ENCODE measurements at places on chromosomes 2 and 18. TPM values are rescaled to one million over a fixed set of nuclear protein-coding genes. Genes with fewer than 3 reads are reported as not detected.

DNA sequence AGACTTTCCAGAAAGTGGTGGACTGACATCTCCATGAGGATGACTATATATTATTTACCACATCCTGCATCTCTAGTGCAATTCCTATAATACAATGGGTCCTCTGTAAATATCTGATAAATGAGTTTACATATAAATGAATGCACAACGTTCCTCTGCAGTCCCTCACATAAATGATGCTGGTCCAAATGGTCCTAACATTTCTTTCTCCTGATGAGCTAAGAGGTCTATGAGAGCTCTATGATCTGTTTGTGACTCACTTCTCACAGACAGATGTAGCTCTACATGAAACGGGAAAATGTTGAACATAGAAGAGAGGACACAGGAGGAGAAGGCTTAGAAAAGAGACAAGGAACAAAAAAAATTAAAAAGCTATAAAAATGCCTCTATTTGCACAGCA is 201.2 kb upstream of the PIK3C3 start:
- DNase-seq: no peak
- no peaks in the 10 kb centered on the region for H3K36me3 ChIP-seq
- no peak overlapping the region for H3K27ac ChIP-seq
- no peaks in the 10 kb centered on the region for H3K4me1 ChIP-seq
- no peak overlapping the region for H3K4me3 ChIP-seq

GRCh38 chr2:239285071-239285931 is 115.5 kb downstream of the HDAC4 start:
- DNase-seq: no peak
- no peak overlapping the region for H3K27ac ChIP-seq
- H3K4me1 ChIP-seq: peaks cover 29% of the 10 kb centered on the region

- peaks cover 16% of the 10 kb centered on the region for H3K4me1 ChIP-seq
- H3K4me3 ChIP-seq: peak overlapping the region; percentile 70
- no peak for DNase-seq
- no peaks in the 10 kb centered on the region for H3K36me3 ChIP-seq
- H3K27ac ChIP-seq: peak overlapping the region; percentile 93
Measured at GRCh38 chr2:44167311-44167907, 1.3 kb upstream of the PPM1B start.

GRCh38 chr18:48675352-48675761 is 136.5 kb downstream of the CTIF start:
- peaks cover 42% of the 10 kb centered on the region for H3K4me1 ChIP-seq
- peaks cover 10% of the 10 kb centered on the region for H3K36me3 ChIP-seq
- no peak overlapping the region for H3K27ac ChIP-seq
- H3K4me3 ChIP-seq: no peak overlapping the region

The KCNG2 gene
- not detected for total RNA-seq

DNA sequence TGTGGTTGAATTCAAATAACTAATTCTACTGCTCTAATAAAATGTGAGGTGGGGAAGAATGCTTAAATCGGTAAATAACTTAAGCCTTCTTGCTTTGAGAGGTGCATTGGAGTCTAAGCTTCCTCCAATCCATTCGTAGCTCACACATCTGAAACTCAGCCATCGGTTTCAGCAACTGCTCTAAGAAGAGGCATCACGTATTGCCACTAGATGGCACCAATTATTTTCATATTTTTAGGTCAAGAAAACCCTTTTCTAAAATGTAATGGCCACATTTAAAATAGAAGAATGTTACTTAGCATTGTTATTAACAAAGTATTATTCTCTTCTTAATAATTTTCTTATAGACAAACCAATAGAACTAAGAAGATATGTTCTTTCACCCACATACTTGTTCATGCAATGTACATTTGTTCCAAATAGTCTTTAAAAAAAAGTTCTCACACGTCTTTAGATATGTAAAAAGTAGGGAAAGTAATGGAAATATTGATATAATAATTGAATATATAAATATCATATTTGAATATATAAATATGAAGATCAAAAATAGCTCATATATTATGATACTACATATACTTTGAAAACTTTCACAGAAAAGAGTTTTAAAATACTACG is 229.8 kb downstream of the CCDC178 start:
- no peak overlapping the region for H3K27ac ChIP-seq
- no peaks in the 10 kb centered on the region for H3K4me1 ChIP-seq
- H3K4me3 ChIP-seq: no peak overlapping the region
- no peaks in the 10 kb centered on the region for H3K36me3 ChIP-seq
- no peaks in the 10 kb centered on the region for H3K27me3 ChIP-seq

- no peak overlapping the region for H3K27ac ChIP-seq
- no peak overlapping the region for H3K4me3 ChIP-seq
- H3K4me1 ChIP-seq: no peaks in the 10 kb centered on the region
- no peak for DNase-seq
Measured at GRCh38 chr18:44130376-44130942, 550.2 kb upstream of the SETBP1 start.

DNA sequence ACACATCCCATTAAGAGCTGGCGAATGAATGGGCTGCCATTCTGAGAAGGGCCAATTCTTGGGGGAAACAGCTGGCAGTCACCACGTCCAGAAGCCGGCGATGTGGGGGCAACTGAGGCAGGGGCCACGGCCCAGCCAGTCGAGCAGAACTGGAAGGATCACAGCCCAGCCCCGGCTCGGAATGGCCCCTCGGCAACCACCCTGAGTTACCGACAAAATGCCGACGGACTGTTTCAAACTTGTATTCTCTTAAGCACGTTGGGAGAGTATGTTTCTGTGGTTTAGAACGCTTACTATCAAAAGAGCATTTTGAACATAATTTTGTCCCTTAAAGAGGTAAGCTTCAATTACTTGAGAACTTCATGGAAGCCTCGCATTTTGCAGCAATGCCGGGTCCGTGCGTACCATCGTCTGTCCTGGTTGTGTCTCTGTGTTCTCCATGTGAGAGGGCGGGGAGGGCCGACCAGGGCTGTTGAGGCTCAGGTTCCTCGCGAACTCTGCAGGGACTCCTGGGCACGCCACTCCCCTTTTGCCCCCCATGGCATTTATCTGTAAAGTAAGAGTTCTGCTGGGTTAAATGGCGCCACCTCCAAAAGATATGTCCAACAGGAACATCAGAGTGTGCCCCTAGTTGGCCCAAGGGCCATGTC is 155.9 kb downstream of the TWIST2 start:
- no peaks in the 10 kb centered on the region for H3K36me3 ChIP-seq
- H3K27ac ChIP-seq: no peak overlapping the region
- no peak for DNase-seq

The DGUOK gene
- total RNA-seq: 36.2 TPM

The FER1L5 gene
- not detected for total RNA-seq

DNA sequence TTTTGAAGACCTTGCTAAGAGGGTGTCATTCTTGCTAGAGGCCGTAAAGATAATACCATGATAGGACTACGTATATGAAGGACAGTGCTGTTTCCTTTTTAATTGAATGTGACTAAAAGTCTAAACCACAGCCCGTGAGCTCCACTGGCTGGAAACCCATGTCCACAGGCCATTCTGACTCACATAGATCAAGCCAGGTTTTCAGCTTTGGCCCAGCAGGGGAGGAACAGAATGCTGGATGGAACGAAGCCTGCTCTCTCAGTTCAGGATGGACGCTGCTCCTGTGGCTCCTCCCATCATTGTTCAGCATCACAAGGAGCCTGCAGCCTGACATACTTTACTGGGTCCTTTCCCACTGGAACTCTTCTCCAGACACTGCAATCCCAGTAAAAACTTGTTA is 47.6 kb downstream of the ALPK2 start:
- no peaks in the 10 kb centered on the region for H3K36me3 ChIP-seq
- H3K4me1 ChIP-seq: no peaks in the 10 kb centered on the region
- H3K4me3 ChIP-seq: no peak overlapping the region
- no peak for DNase-seq
- H3K27ac ChIP-seq: no peak overlapping the region

- H3K27ac ChIP-seq: peak overlapping the region; percentile 65
- peaks cover 53% of the 10 kb centered on the region for H3K4me1 ChIP-seq
- peaks cover 14% of the 10 kb centered on the region for H3K36me3 ChIP-seq
- H3K4me3 ChIP-seq: no peak overlapping the region
Measured at GRCh38 chr2:203040966-203041521, 26.4 kb downstream of the NBEAL1 start.

- peak overlapping the region; percentile 79 for H3K27ac ChIP-seq
- H3K27me3 ChIP-seq: no peaks in the 10 kb centered on the region
- H3K4me3 ChIP-seq: peak overlapping the region; percentile 97
- DNase-seq: no peak
- peaks cover 28% of the 10 kb centered on the region for H3K4me1 ChIP-seq
Measured at GRCh38 chr18:61894751-61895524, 2.1 kb upstream of the RNF152 start.

- H3K4me1 ChIP-seq: no peaks in the 10 kb centered on the region
- H3K27ac ChIP-seq: no peak overlapping the region
- no peak for DNase-seq
- H3K4me3 ChIP-seq: no peak overlapping the region
- no peaks in the 10 kb centered on the region for H3K27me3 ChIP-seq
Measured at GRCh38 chr2:176936410-176936809, 276.2 kb upstream of the HNRNPA3 start.

The ME2 gene
- 42.6 TPM for total RNA-seq

DNA sequence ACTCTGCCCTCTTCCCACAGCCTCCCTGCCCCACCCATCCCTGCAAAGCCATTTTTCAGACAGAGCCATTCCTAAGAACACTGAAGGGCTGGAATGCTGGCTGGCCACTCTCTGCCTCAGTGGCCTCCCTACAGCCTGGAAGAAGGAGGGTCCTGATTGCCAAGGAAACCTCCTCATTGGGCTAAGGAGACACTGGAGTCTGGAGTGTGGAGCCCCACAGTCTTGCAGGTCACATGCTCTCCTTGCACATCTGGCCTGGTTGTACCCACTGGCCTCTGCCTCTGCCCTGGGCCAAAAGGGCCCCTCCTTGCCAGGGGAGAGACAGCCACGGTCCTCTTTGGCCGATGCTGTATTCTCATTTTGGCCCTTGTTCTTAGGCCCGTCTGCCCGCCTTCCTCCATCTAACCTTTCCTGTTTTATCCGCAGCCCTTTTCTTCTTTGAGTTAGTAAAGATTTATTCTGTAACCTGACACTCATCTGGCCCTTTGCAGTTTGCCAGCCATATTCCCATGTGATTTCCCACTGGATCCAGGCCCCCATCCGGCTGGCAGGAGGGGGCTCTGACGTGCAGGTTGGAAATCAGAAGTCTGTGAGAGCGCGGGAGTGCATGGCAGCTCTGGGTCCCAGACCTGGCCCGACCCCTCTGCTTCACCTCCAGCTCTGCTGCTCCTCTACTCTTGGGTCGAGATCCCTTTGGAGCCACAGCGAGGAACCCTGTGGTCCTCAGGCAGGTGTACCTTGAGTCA is 11.0 kb upstream of the CATIP start:
- H3K27ac ChIP-seq: peak overlapping the region; percentile 93
- no peaks in the 10 kb centered on the region for H3K36me3 ChIP-seq
- no peaks in the 10 kb centered on the region for H3K27me3 ChIP-seq

GRCh38 chr2:108616751-108617161 is 82.5 kb downstream of the LIMS1 start:
- H3K4me1 ChIP-seq: peaks cover 63% of the 10 kb centered on the region
- no peak overlapping the region for H3K27ac ChIP-seq
- DNase-seq: no peak
- H3K4me3 ChIP-seq: no peak overlapping the region

DNA sequence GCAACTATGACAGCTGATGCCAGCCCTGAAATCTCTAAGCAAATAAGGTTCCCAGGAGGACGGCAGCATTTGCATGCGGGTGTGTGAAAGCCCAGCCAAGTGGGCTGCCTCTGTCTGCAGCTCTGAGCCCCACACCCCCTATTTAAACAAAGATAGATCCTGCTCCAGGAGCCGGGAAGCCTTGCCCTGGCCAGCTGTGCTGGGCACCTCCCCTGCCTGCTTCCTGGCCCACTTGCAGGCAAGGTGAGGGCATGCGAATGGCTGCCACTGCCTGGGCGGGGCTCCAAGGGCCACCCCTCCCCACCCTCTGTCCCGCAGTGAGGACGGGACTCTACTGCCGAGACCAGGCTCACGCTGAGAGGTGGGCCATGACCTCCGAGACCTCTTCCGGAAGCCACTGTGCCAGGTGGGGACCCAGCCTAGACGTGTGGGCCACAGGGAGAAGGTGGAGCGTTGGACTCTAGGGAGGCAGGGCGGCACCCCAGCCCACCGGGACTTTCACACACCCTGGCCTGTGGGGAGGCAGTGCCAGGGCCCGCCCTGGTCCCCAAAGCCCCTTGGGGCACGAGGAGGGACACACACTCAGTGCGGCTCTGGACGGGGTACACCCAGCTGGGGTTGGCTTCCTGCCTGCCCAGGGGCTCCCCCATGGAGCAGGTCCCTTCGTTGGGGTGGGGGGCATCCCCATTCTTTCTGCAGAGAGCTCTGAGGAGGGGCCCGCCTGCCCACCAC is at the start of gene ANO7:
Gene ANO7, plus strand, starts transcription at position 317 of the 732 bp plus-strand sequence. CDS start 1,387 bp downstream, outside the sequence.
- H3K4me1 ChIP-seq: no peaks in the 10 kb centered on the region
- no peak for DNase-seq
- H3K4me3 ChIP-seq: no peak within 1 kb of the TSS
- no peaks in the 10 kb centered on the region for H3K36me3 ChIP-seq
- no peak within 1 kb of the TSS for H3K27ac ChIP-seq
- no peaks in the 10 kb centered on the region for H3K27me3 ChIP-seq

The BMP10 gene
- total RNA-seq: not detected

The AMER3 gene
- total RNA-seq: not detected

The CROCC2 gene
- not detected for total RNA-seq

GRCh38 chr2:164812378-164812777 is 29.2 kb downstream of the COBLL1 start:
- no peaks in the 10 kb centered on the region for H3K36me3 ChIP-seq
- DNase-seq: no peak
- no peaks in the 10 kb centered on the region for H3K27me3 ChIP-seq
- H3K4me1 ChIP-seq: peaks cover 72% of the 10 kb centered on the region
- H3K27ac ChIP-seq: peak overlapping the region; percentile 19
- no peak overlapping the region for H3K4me3 ChIP-seq

- H3K4me1 ChIP-seq: peaks cover 3% of the 10 kb centered on the region
- no peak for DNase-seq
- H3K27me3 ChIP-seq: no peaks in the 10 kb centered on the region
- no peak overlapping the region for H3K4me3 ChIP-seq
Measured at GRCh38 chr2:18045230-18045629, 166.8 kb downstream of the KCNS3 start.
